ENCODE measurements at places on chromosomes 11 and 22.

DNA sequence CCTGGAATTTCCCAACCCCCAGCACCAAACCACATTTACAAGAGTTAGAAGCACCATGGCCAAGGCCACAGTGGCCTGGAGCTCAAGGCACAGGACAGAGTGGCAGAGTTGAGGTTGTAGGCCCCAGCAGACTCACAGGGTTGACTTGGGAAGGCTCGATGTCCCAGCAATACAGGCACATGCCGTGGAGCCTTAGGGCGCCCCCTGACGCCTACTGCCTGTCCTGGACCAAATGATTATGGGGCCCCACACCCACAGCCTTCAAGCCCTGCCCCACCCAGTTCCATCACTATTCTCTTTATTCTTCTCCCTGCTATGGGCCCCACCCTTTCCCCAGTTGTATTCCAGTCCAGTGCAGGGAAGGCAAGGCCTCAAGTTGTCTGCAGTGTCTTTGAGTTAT is at the start of gene CCDC179:
Gene CCDC179 (minus strand): TSS at position 234 of the 400 bp plus-strand sequence. CDS start 53 bp downstream, at position 181.
- no peak for DNase-seq

DNA sequence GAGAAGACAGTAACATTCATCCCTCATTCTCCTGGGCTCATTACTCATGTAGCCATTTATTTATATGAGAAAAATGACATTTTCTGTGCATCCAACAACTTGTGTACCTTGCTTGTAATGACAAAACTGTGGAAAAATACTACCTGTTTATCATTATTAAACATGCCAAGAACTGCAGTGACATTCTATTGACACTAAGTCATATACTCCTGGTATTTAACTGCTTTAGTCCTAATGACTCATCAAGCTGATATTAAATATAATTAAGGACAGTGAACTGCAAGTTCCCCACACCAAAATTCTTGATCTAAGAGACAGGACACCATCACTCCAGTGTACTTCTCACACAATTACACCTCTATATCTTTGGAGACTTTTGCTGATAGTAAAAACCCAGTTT is 1328.7 kb upstream of the RAG2 start:
- no peak for DNase-seq

- DNase-seq, result no peak
Measured at GRCh38 chr11:99911116-99911515, 776.0 kb upstream of the ARHGAP42 start.

GRCh38 chr11:68940651-68941323 is 37.1 kb downstream of the IGHMBP2 start:
- DNase-seq, result no peak

DNA sequence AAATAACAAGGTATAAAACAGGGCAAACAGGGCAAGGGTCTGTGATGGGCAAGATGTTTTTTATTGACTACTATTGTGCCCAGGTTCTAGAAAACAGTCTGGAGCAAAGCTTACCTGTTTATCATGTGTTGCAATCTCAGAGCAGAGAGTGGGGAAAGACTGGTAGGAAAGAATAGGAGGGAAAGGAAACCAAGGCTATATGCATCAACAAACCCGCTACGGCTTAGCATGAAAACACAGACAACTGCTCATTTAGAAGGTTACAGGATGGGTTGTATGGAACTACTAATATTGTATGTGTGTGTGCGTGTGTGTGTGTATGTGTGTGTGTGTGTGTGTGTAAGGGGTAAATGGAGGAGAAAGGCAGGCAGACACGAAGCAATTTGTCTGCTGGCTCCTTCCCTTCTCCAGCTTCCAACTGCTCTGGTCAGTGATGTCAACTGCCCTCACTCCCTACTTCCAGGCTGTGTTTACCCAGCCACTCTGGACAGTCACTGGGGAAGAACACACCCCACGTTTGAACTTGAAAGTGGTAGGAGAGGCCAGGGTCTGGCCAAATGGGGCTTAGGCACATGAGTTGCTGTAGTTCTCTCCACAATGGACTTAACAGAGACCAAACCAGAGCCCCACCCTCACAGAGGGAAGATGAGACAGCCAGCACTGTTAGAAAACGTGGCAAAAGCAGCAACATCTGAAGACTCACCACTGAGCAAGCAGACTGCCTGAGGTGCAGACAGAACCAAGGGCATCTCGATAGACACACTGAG is 47.0 kb downstream of the GAB2 start:
- no peak for DNase-seq

GRCh38 chr11:126834149-126834548 is 166.4 kb downstream of the KIRREL3 start:
- DNase-seq, result no peak

- peak; percentile 24 for DNase-seq
Measured at GRCh38 chr11:61516675-61517572, 8.4 kb downstream of the LRRC10B start.

- no peak for DNase-seq
Measured at GRCh38 chr11:17381156-17381555, 7.3 kb downstream of the KCNJ11 start.

DNA sequence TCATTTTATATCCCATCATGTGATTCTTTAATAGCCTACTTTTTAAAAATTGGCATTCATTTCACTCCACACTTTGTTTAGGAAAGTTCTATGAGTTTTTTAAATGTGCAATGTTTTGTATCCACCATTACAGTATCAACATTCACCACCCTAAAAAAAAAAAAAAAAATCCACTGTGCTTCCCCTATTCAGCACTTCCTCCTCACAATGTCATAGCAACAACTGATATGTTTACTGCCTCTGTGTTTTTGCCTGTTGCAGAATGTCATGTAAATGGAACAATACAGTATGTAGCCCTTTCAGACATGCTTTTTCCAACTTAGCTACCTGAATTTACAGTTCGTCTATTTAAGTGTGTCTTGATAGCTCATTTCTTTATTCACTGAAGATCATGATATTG is 754.2 kb downstream of the FAM181B start:
- no peak for DNase-seq

All from stimulated activated CD8-positive, alpha-beta memory T cell treated with anti-CD3 and anti-CD28 coated beads, Interleukin-2, amount 100 ng/mL, for 1 hour (primary cell).